ENCODE measurements at places on chromosomes 6 and 20.
A peak's percentile ranks its signal among the peaks of the same experiment; 100 is the strongest.

DNA sequence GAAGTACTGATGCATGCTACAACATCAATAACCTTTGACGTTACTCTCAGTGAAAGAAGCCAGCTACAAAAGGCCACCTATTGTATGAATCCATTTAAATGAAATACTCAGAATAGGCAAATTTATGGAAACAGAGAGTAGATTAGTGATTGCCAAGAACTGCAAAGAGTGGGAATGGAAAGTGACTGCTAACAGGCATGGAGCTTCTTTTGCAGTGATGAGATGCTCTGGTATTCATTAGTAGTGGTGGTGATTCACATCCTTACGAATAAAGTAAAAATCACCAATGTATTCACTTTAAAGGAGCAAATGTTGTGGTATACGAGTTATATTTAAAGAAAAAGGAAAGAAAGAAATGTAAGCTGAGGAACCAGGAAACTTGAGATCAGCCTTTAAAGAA, 126.8 kb upstream of the SAMD5 start:
- no peak for DNase-seq

DNA sequence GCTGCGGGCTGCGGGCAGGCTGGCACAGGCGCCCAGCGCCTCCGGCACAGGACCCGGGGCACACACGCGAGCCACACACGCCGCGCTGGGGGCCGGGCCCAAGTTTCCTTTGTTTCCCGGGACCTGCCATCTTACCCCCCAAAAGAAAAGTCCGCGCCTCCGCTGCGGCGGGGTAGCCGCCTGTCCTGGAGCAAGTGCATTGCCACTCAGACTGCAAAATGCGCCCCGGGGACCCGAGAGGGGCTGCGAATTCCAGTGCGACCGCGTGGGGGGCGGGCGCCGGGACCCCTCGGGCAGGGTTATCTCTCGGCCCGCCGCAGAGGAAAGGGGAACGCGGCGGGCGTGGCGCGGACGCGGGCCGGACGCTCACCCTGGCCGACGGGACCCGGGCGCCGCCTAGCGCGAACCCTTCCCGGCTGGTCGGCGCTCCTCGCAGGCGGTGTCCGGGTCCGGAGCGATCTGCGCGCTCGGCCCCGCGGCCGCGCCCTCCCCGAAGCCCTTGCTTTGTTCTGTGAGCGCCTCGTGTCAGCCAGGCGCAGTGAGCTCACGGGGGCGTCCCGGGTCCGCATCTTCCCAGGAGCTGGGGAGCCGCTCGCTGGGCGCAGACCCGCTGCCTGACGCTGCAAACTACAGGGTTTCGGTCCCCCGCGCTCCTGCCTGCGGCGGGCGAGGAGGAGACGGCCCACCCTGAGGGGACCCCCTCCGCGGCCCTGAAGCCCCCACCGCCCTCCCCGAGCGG, 639 bp upstream of the CD24 start:
- no peak for DNase-seq

GRCh38 chr20:23995905-23996666, 7.5 kb upstream of the GGTLC1 start:
- DNase-seq = peak; percentile 65

- no peak for DNase-seq
Observed at GRCh38 chr6:98959631-98960030, 11.9 kb upstream of the FBXL4 start.

- no peak for DNase-seq
Observed at GRCh38 chr20:53138454-53139262, 166.5 kb downstream of the TSHZ2 start.

GRCh38 chr6:4210629-4211419, 75.4 kb upstream of the ECI2 start:
- DNase-seq = peak; percentile 42

DNA sequence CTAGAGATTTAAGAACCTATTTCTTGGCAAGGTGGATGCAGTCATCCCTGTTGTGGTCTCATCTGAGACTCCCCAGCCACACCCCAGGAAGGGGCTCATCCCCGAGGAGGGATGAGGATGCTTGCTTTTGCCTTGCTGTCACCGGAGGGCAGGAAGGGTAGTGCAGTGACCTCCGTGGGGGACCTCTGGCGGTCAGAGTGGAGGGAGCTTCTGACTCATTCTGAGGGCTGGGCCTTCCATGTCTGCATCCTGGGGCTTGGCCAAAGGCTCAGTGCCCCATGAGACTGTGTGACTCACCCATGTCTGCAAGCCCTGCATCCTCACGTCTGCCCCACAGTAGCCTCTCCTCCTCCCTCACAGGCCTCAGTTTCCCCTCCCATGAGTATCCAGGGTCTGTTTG, 38.7 kb downstream of the UQCC2 start:
- DNase-seq = no peak

GRCh38 chr20:671252-672030, 4.2 kb downstream of the SCRT2 start:
- no peak for DNase-seq

GRCh38 chr6:148464319-148465010, 121.8 kb downstream of the SASH1 start:
- peak; percentile 39 for DNase-seq

- DNase-seq = no peak
Observed at GRCh38 chr6:162026031-162026430, 701.5 kb downstream of the PRKN start.

DNA sequence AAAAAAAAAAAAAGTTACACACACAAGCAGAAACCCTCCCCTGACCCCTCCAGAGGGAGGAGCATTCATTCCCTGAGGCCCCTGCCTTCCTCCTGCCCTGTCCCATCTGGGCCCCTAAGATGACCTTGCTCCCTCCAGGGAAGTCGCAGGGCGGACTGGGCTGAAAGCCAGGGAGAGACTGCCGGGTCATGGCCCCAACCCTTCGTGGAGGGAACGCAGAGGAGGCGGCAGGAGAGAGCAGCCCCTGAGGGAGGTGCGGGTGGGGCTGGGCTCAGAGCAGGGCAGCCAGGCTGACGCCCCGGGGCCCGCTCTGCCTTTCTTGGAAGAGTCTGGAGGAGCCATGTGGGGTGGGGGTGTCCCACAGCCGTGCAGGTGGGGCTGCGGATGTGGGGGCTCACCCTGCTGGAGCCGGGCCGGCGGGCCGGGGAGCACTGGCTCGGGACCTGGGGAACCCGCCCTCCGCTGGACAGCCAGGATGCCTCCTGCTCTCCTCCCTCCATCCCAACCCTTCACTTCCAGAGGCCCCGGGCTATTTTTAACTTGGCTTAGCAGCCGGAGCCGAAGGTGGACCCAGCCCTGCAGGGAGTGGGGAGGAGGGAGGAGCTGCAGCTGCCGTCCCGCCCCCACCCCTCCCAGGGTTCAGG, 15.0 kb upstream of the ABHD16B start:
- no peak for DNase-seq

DNA sequence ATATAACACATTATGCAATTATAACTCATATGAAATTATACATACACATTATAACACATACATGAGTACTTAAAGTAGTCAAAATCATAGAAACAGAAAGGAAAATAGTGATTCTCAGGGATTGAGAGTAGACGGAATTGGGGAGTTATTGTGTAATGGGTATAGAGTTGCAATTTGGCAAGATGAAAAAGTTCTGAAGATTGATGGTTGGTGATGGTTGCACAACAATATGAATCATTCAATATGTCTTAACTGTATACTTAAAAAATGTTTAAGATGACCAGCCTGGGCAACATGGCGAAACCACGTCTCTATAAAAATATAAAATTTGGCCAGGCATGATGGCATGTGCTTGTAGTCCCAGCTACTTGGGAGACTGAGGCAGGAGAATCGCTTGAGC, 372.7 kb downstream of the CDKAL1 start:
- DNase-seq = no peak

- DNase-seq = no peak
Observed at GRCh38 chr6:1584996-1585668, 24.6 kb upstream of the FOXC1 start.

DNA sequence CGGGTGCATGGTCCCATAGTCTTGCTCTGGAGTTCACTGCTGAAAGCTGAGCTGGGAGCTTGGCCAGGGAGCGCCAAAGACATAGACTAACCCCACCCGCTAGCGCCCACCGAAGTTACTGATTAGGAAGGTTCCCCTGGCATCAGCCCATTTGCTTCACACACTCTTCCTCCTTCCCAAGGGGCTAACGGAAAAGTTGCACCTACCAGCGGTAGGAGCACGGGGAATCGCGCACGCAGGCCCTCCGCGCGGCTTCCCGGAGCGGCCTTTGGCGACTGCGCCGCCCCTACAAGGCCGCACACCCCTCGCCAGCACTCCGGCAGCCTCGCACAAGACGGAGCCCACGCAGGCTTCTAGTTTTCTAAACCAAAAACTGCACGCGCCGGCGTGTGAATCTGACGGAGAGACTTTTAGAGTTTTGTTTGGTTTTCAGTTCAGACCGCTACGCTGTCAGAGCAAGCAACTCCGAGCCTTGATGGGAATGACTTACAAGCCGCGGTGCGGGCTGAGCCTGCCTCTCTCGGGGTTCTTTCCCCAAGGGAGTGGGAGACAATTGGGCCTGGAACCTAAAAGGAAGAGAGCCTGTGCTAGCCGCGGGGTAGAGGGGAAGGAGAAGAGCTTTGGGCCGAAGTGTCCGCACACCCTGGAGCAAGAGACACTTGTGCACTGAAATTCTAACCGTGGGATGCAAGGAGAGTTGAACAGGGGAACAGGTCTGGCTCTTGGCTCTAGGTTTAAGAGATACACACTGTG, 891 bp upstream of the POU3F2 start:
- DNase-seq = no peak

DNA sequence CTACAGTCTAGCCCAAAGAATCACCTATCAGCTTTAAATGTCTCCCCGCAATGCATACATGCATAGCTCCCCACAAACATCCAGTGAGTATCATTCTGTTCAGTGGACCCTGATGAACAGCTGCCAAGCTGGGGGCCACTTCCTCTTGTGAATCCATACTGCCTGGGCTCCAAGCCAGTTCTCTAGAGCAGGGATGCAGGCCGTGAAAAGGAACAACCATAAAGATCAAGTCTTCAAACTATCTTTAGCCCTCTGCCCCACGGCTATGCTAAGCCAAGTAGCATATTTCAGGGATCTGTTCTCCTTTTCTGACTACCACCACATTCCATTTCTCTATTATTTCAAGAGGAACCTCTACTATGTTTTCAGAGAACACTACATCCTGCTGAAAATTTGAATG, 191.7 kb upstream of the BTBD3 start:
- DNase-seq = no peak

GRCh38 chr6:965343-965742, 272.4 kb upstream of the EXOC2 start:
- DNase-seq = no peak

- no peak for DNase-seq
Observed at GRCh38 chr6:136772685-136773472, 19.4 kb downstream of the MAP3K5 start.

GRCh38 chr6:56009636-56010035, 134.2 kb upstream of the BMP5 start:
- no peak for DNase-seq

- no peak for DNase-seq
Observed at GRCh38 chr6:146433881-146434731, 109.5 kb upstream of the RAB32 start.

DNA sequence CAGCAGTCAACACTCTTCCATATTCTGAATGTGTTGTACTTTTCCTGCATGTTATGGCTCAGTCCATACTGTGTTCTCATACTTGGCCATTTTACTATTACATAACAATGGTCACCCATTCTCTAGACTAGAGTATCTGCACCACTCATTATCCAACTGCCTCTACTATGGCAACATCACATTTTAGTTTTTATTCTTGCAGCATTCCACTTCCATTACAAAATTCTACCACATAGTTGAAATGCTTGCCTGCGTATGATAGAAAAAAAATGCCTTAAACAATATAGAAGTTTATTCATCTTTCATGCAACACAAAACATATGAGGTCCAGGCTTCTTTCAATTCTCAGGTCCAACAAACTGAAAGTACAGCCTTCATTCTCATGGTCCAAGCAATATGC, 128.0 kb downstream of the TENT5A start:
- no peak for DNase-seq

GRCh38 chr6:3438190-3439167, 18.4 kb downstream of the SLC22A23 start:
- DNase-seq = no peak

DNA sequence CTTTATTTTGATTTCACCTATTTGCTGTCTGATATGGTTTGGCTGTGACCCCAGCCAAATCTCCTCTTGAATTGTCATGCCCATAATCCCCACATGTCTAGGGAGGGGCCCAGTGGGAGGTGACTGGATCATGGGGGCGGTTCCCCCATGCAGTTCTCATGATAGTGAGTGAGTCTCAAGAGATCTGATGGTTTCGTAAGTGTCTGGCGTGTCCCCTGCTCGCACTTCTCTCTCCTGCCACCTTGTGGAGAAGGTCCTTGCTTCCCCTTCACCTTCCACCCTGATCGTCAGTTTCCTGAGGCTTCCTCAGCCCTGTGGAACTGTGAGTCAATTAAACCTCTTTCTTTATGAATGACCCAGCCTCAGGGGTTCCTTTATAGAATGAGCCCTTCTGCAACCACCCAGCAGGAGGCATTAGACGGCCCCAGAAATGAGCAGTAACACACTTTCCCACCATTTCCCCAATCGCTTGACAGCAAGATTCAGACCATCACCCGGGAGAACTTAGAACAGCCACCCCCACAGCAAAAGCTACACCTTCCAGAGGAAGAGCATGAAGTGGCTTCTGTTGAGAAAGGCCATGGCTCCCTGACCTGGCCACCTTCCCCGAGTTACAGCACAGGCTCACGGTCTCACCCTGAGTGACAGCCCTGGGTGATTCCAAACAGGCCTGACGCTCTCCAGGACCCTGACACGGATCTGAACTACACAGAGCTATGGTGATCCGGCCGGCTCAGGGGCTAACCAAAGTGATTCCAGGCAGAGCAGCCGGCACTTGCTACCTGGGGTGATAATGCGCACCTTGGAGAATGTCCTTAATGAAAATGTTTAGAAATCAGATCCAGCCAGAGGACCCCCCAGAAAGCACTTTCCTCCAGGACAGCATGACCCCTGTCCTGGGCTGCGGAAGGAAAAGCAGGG, 131.2 kb upstream of the CDH4 start:
- peak; percentile 14 for DNase-seq

GRCh38 chr6:106107043-106107613, 21.0 kb downstream of the PRDM1 start:
- DNase-seq = no peak

DNA sequence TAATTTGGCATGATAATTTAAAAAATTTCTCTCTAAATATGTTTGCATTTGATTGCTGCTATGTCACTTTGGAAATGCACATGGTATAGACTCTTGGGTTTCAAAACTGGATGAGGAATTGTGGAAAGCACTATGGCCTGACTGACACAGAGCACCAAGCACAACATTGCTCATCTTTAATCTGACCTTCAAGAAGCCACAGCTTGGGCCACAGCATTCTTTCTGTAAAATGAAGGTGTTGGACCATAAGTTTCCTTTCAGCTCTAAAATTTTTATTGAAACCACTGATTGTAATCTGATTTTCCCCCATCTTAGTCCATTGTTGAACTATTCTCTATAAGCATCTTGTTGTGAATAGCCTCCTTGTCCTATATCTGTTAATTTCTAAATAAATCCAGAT, 41.0 kb downstream of the QKI start:
- no peak for DNase-seq

GRCh38 chr6:14927398-14927797, 318.5 kb upstream of the JARID2 start:
- no peak for DNase-seq

Measured in stimulated activated CD4-positive, alpha-beta T cell treated with anti-CD3 and anti-CD28 coated beads, Interleukin-4, amount 100 ng/mL, for 4 hours (primary cell).